Left lobe of liver (tissue), 2 donors: ENCODE measurements at places on chromosomes 1 and 21. TPM values are rescaled to one million over a fixed set of nuclear protein-coding genes. Genes with fewer than 3 reads are reported as not detected.

- no peak for DNase-seq
Measured at GRCh38 chr1:214895011-214895600, 187.4 kb upstream of the KCNK2 start.

DNA sequence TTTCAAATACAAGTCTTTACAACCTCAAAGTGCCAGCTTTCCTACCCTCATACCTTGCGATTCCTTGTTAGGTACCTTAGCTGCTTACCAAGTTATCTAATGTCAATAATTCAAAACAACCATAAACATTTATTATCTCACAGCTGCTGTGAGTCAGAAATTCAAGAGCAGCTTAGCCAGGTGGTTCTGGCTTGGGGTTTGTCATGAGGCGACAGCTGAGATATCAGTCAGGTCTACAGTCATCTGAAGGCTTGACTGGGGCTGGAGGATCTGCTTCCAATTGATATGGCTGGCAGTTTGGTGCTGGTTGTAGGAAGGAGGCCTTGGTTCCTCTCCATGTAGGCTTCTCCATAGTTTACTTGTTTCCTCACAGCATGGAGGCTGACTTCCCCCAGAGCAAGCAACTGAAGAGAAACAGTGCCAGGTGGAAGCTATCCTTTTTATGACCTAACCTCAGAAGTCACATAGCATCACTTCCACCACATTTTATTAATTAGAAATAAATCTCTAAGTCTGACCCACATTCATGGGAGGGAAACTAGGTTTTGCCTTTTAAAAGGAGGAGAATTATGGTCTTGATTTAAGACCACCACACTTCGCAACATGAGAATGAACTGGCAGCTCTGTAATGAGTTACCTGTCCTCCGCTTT lies 103.3 kb upstream of the FGGY start:
- DNase-seq = no peak

- DNase-seq = no peak
Measured at GRCh38 chr1:37901893-37902225, 42.5 kb upstream of the MTF1 start.

- no peak for DNase-seq
Measured at GRCh38 chr1:10843697-10844096, 47.3 kb upstream of the CASZ1 start.

DNA sequence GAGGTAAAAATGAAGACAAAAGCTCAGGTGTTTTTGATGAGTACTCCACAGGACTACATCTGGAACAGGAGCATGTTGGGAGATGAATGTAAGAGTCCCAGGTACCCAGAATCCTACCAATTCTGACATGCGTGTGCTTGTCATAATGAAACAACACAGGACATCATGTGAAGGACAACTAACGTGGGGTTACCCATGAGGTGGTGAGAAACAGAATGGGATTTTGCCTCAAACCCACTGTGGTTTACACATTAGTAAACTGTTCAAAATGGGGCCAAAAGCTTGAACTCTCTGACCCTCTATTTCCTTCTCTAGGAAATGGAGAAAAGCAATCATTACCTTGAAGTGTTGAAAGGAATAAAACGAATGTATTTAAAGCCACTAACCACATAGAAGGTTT lies 266.2 kb downstream of the RGS7 start:
- no peak for DNase-seq

- no peak for DNase-seq
Measured at GRCh38 chr1:170133766-170134495, 11.8 kb upstream of the NTMT2 start.

DNA sequence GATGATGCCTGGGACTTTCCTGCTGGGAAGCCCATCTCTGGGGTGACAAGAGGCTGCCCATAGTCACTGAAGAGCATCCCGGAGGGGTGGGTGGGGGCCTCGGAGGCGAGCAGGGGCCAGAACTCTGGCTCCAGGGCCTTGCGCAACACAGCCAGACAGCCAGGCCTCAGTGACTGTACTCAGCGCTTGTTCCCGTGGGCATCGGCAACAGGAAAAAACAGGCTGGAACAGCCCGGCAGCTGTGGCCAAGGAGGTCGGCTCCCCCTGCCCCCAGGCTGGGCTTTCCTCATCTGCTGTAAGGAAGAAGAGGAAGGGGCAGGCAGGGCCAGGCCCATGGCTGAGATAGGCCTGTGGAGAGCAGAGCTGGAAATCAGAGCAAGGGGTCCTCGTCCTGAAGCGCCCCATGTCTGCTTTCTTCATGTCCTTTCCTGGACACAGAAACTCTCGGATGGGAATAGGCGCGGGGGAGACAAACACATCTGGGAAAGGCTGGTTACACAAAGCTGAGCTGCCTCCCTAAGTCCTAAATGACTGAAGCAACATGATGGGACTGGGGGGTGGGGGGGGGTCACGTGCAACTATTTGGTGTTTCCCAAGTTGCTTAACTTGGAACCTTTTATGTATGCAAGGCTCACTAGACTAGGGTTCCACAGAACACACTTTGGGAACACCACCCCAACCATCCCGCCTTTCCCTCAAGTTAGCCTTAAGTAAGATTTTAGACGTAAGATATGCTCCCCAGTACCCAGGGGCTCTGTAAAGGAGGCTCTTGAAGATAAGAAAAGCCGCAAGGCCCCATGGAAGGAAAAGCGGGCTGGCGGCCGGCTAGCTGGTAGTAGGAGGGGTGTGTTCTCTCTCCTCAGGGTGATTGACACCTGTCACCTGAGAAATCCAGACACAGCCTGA lies 30.7 kb downstream of the HSPG2 start:
- no peak for DNase-seq

DNA sequence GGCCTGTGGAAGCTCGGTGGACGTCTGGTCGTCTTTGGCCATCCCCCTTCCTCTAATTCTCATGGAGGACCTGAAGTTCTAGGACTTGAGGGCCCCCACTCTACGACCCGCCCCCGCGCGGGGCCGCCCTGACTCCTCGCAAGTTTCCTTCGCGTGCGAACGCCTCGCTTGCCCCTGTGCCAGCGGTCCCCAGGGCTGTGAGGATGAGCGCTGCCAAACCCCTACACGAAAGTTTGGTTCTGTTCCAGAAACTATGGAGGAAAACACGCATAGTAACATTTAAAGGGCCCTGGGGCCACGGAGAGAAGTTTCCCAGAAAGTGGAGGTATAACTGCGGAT lies 304 bp upstream of the GNG12 start:
- no peak for DNase-seq

DNA sequence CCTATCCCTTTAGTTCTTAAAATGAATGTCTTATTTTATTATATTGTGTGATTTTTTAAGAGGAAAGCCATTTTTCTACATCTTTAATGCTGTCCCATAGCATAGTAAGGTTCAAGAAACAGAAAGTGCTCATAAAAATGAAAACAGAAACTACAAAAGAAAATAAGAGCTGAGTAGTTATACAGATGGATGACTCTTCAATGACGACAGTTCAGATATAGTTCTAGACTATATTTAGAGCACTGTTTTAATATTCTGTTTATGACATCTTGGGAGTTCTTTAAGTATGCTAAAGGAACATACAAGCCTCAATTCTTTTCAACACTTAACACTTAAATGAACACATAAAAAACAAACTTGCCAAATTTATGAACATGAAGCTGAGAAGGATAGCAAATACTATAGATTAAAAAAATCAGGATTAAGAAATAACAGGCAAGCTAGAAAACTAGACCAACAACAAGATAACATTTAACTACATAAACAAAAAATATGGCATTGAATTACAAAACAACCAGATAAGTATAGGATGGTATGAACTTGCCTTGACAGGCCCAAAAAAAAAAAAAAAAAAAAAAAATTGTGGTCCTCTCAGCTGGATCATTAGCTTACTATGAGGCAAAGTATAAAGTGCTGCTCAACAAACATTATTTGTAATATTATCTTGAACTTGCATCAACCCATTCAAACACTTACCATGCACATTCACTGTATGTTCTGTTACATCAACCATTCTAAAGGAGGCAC lies 87.9 kb downstream of the ZZZ3 start:
- no peak for DNase-seq

GRCh38 chr21:35281956-35282355 lies 232.9 kb upstream of the RUNX1 start:
- DNase-seq = no peak

- no peak for DNase-seq
Measured at GRCh38 chr1:167447521-167448136, 70.7 kb downstream of the CD247 start.

DNA sequence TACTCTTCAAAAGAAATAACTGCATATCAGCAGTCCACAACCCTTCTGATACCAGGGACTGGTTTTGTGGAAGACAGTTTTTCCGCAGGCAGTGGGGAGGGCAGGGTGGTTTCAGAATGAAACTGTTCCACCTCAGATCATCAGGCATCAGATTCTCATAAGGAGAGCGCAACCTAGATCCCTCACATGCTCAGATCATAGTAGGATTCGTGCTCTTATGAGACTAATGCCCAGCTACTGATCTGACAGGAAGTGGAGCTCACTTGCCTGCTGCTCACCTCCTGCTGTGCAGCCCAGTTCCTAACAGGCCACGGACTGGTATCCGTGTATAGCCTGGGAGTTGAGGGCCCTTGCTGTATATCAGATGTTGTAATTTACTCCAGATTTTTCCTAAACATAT lies 11.5 kb downstream of the RO60 start:
- DNase-seq = no peak

DNA sequence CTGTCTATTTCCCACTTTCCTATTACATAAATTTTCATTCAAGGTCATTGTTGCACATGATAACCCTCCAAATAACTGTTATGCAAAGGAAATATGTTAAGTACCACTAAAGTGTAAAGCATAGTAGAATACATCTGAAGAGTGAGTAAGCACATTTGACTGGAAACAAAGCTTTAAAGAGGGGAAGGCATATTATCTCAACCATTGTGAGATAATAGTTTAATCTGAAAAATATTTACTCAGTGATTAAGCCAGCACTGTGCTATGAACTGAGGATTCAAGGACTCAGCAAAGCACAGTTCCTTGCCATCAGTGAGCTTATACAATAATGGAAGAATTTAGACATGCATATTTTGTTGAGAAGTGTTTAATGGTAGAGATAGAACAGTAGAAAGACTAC lies 127.4 kb downstream of the HMCN1 start:
- DNase-seq = no peak

DNA sequence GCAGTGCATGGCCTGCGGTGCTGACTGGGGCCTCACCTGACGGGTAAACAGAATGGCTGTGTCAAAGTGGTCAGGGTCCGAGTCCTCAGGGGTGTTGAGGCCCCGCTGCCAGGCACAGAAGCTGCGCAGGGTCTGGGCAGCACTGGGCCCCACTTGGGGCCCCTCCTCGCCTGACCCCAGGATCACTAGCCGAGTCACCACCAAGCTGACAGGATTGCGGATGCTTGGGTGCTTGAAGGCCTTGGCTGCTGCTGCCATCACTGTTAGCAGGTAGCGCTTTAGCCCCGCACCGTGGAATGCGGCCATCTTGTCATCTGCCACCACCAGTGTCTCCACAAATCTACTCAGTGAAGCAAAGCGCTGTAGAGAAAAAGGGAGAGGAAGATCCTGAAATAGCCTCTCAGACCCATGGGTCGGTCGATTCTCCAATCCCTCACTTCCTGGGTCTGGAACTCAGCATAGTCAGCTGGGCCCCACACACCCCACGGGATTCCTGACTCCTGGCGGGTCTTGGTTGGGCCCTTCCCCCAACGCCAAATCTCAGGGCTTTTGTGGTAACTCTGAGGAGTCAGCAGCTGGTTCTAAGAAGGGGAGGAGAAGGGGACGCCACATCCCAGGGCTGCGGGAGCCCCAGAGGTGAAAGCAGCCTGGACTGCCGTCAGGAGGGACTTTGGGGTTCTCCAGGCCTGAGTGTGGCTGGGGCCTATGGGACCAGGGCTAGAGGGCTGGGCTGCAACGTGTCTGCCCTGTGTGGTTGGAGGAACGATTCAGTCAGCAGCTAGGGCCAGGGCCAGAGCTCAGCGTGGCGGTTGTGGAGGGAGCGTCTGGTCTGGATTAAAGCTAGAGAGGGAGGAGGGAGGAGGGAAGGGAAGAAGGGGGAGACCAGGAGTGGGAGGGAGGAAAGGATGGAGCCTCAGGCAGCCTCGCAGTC lies 2.1 kb downstream of the ADAMTS4 start:
- DNase-seq = no peak

DNA sequence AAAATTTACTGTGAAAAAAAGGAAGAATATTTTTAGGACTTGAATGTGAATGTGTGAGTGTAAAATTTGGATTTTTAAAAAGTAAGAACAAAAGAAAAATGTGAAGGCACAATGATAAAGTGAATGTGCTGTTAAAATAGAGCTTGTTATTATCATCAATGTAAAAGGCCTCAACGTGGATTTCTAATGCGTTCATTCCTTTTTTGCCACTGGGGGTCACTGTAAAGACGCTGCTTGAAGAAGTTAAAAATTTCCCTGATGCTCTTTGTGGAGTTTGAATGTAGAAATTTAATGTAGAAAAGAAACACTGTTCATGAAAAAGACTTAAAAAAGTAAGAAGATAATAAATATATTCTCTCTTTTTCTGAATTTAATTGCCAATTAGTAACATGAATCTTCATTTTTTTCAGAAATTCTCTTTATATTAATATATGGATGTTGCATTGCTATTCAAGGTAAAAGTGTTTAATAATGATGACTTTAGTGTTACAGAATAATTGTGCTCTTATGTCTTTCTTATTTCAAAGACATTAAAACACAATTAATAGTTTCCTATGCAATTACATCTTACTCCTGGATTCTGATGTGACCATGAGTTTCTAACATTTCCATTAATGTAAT lies 161.5 kb downstream of the DNM3 start:
- DNase-seq = no peak

DNA sequence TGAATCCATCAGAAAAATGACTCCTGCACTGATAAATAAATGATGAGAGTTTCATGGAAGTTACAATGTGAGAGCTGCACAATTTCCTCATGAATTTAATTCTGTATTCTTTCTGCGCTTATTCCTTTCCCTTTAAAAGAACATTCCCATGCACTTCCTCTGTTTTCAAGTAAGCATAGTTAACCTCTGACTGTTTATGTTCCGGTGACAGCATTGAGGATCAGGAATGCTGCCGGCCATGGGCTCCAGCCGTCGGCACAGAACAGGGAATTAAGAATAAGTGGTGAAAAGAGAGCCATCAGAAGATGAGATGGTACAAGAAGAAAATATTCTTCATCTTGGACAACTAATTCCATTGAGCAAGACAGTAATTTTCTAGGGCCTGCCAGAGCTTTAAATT lies 65.3 kb downstream of the SUSD4 start:
- DNase-seq = no peak

Gene ACTL8
- total RNA-seq = not detected

Gene DTL
- 0.10 TPM for total RNA-seq

Gene OR10J1
- not detected for total RNA-seq
